GM12891 (cell line): ENCODE measurements at places on chromosomes 3 and 15.

DNA sequence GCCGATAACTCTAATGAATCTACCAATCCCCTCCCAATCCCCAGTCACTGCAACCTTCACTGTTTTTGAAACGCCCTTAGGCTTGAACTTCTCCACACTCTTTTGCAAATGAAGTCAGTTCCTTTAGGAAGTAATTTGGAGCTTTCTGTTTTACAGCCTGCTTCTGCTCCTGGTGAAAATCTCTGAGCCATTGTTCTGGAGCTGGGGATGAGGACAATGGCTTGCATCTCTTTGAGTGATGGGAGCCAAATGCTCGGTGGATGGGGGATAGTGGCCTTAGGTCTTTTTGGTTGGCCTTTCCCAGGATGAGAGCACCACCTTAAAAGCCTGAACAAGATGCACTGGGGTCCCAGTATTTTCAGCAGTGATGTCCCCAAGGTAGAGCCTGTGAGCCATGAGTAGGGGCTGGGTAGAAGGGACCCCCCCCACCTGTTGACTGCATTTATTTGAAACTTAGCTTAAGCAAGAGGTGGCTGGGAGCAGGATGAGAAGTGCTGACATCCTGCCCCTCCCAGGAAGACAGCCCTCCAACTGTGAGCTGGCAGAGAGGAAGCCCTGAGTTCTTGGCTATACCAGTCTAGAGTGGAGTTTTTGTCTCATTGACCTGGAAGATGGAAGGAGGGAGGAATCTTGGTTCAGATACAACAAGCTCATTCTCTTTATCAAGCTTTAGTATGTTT, 7.6 kb upstream of the MYO5C start:
- no peak for DNase-seq

GRCh38 chr3:58570851-58571250, 6.3 kb downstream of the FAM107A start:
- no peak for DNase-seq

DNA sequence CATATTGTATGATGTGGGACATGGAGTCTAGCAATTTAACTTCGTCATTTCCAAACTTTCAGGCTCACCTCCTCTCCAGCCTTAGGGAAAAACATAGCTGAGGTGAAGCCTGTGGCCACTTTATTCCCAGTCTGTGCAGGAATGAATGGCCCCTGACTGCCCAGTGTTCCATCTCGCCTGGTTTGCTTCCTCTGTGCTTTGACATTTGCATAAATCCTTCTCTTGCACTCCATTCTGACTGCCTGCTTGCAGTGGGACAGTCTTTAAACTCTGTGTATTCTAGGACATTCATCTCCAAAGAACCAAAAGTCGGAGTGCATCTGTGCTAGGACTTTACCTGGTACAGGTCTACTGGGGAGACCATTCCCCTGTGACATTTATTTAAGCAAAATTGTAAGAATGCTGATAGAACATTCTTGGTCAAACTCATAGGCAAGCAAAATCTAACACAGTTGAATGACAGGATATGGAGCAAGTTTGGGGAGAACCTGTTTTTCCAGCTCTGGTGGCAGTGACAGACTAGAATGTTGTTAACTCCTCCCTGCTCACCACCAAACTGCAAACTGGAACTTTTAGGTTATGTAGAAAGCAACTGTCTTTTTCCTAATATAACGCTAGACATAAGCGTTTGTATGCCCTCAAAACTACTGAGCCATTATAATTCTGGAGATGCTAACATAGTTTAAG, 22.1 kb downstream of the TMED3 start:
- no peak for DNase-seq

GRCh38 chr3:71587958-71588357, 4.4 kb upstream of the FOXP1 start:
- no peak for DNase-seq

DNA sequence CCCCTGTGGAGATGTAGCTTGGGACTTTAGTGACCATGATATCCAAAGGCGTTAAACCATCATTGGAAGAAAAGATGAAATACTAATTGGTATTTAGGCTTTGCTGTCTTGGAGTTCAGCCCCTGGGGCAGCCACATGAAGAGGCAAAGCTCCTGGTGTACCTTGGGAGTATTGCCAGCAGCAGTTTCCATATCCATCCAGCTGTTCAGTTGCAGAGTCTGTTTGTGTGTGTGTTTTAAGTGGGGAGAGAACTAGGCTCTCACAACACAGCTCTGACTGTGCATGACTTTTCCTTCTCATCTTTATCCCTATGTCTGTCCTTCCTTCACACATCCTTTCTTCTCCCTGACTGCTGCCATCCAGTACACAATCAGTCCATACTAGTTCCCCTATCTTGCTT, 98.9 kb downstream of the CDIN1 start:
- DNase-seq = no peak

- no peak for DNase-seq
These were observed 1.4 kb upstream of the ISG20 start for GRCh38 chr15:88637436-88637835.

DNA sequence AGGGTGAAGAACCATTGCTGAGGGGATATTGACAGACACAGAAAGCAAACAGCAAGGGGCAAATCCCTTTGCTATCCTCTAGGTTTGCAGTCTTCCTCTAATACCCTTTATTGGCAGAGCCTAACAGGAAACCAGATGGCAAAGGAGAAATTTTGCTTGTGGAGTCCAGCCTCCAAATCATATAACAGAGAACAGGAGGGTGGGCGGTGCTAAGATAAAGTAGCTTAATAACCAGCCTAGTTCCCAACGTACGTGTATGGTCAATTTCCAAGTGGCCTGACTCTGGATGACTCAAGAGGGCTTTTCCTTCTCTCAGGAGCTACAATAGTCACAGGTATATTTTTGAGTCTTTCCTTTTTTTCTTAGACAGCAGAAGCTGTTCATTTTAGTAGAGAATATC, 404.5 kb downstream of the PDCD6IP start:
- DNase-seq = no peak

GRCh38 chr15:24269166-24269571, 406.4 kb upstream of the NPAP1 start:
- DNase-seq = no peak

GRCh38 chr3:80355144-80355543, 587.3 kb upstream of the ROBO1 start:
- DNase-seq = no peak

DNA sequence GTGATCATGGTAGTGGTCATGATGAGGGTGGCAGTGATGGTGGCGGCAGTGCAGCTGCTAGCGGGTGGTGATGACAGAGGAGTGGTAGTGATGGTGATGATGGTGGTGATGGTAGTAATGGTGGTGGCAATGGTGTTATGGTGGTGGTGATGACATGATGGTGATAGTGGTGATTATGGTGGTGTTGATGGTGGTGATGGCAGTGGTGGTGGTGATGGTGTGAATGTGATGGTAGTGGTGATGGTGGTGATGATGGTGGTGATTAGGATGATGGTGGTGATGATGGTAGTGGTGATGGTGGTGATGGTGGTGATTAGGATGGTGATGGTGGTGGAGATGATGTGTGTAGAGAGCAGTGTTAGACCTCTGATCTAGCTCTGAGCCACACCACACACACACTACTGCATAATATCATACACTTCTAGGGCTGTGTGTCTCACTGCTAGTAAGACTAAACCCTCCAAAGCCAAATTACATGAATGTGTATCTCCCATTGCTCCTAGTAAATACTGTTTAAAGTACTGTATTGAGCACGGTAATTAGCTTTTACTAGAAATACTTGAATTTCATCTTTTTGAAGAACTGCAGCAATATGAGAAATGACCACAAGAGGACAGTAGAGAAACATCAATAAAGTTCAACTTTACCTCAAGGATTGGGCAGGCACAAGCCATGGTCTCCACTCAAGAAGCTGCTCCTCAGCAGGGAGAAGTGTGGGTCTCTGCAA, 28.8 kb downstream of the TMED3 start:
- no peak for DNase-seq

DNA sequence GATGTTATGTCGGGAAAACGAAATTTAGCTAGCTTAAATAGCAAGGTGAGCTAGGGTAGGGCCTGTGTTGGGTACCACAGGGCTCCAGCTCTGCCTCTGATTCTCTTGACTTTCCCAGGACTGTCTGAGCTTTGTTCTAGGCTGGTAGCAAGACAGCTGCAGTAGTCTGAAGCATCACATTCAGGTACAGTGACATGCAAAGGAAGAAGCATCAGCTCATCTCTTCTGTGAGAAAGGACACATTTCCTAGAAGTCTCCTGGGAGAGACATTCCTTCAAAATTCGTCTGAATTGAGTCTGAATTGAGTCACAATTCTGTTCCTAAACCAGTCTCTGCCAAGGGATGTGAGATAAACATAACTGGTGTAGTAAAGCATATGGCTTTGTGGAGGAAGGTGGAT, 8.5 kb upstream of the UBXN7 start:
- DNase-seq = no peak
